ENCODE measurements at places on chromosomes 2 and 18.

DNA sequence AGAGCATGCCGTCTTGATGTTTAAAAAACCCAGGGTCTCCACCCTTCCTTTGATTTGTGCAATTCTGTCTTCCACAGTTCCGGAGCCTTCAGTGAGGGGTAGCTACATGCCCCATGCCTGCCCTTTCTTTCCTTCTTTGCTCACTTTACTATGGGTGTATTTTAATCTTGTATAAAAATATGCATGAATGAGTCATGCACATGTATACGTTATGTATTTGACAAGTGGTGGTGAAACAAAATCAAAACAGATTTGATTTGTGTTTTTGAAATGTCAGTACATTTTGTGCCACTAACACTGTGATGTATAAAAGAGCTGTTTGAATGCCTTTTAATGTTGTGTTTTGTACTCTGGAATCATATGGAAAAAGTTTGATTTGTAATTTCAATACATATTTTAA is 126.5 kb downstream of the RNF144A start:
- no peak for DNase-seq

- DNase-seq = no peak
Observed at GRCh38 chr2:28949190-28949589, 31.9 kb upstream of the TOGARAM2 start.

- DNase-seq = no peak
Observed at GRCh38 chr2:98460573-98461497, 16.2 kb downstream of the INPP4A start.

DNA sequence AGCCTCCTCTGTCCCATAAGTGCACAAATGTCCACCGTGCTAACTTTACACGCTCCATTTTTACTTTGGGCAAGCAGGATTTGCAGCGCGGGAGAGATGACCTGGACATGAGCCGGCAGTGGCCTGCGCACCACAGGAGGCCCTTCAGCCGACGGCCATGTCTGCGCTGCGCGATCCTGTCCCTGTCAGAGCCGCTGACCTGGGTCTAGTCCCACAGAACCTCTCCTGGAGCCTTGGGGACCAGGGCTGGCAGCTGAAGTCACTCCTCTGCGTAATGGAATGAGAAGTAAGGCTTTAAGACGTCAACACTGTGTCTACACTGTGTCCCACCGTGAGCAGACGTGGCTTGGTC is 29.6 kb downstream of the ADI1 start:
- DNase-seq = peak; percentile 27

GRCh38 chr2:17583166-17583565 is 42.7 kb downstream of the VSNL1 start:
- no peak for DNase-seq

- no peak for DNase-seq
Observed at GRCh38 chr2:112161431-112162145, 23.4 kb downstream of the FBLN7 start.

- DNase-seq = no peak
Observed at GRCh38 chr2:111173338-111173737, 52.6 kb downstream of the BCL2L11 start.

- peak; percentile 63 for DNase-seq
Observed at GRCh38 chr2:118309946-118310680, 221.8 kb downstream of the INSIG2 start.

- no peak for DNase-seq
Observed at GRCh38 chr18:24346254-24346653, 51.4 kb downstream of the OSBPL1A start.

GRCh38 chr2:104599787-104600510 is 254.0 kb upstream of the POU3F3 start:
- no peak for DNase-seq

Data from H9 (cell line).